ENCODE measurements at places on chromosomes 13 and 19.

DNA sequence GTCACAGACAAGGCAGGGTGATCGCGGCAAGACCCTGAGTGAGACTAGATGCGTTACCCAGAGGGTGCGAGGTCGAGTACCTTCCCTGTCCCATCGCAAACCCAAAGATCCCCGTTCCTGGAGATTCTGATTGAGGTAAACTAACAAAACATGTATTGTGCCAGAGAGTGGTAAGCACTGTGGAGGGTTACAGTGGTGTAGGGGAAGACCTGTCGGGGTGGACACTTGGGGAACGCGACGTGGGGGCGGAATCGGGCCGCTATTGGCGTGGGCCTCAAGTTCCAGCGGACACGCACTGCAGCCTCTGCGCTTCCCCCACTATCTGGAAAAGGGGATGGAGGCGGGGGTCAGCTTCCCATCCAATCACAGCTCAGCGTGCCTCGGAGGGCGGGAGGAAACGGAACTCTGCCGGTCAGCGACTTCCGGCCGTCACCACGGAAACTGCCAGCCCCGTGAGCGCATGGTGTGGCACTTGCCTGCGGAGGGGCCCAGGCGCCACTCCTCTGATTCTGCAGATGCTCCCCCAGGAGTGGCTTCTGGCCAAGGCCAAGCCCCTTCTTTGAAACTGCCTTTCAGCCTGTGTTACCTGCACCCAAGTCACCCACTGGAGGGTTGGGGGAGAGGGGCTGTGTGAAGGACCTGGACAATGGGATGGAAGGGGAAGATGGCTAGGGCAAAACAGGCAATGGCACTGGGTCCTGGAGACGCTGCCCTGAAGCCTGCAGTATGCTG lies 1.0 kb upstream of the UBE2M start:
- DNase-seq = peak; percentile 60

- no peak for DNase-seq
These were observed 38.2 kb downstream of the NFIC start for GRCh38 chr19:3404324-3405260.

DNA sequence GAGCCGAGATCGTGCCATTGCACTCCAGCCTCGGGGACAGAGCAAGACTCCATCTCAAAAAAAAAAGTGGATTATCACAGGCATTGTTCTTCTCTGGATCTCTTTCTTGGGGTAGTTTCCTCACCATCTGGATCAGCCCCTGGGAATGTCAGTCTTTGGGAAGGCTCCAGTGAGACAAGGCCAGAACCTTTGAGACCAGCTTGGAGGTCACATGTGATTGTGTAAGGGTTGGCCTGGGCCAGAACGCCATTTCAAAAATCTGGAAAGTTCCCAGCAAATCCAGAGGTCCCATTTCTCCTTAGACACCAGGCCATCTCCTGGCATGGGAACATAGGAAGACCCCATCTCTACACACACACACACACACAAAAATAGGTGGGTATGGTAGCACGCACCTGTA lies 14.2 kb upstream of the ANGPTL8 start:
- no peak for DNase-seq

DNA sequence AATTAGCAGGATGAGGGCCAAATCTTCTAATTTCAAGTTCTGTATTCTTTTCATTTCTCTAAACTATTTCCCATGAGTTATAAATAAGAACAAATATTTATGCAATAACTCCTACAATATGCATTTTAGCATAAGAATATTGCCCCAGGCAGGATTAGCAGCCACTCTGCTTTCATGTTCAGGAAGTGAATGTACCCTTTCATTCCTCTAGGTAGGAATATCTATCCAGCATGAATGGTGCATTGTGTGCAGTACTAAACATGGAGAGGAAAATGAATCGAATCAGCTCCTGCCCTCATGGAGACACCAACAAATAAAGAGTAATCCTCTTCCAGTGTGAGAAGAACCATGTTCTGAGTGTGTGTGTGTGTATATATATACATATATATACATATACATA lies 41.0 kb downstream of the LHFPL6 start:
- no peak for DNase-seq

DNA sequence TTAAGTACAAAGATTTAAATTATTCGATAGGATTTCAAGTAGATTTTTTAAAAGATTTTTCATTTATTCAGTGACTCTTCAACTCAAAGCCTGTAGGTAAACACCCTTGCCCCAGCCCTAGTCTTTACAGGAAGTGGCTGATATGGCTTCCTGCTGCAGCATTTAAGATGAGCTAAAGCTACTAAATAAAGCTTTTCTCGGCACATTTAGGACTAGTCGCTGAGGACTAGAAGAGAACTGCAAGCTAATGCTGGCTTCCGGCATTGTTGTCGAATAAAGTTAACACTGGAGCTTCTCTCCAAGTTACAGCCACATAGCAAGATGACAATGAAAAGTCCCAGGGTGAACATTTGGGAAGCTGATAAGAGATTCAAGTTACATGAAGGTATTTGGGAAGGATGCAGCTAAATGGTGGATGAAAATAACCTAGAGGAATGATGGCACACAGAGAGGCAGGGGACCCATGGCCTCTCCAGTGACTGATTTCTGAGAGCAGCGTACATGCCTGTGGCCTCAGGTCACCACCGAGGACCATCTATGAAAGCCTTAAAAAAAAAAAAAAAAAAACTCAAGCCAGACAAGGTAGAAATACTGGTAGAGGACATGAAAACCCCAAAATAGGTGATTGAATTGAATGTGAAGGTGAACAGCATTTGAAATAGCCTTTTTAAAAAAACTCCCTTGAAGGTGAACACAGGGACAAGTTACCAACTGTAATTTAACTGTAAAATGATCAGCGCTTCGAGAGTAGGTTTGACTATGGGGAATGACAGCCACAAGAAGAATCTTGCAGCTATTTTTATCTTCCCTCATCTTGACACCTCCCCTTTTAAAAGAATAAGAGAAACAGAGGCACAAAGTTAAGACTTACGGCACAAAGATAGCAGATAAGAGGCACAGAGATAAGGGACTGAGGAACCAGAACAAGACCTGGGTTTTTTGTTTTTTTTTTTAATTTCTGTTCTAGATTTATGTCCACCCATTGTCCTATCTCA lies 155.4 kb downstream of the DCT start:
- DNase-seq = no peak

DNA sequence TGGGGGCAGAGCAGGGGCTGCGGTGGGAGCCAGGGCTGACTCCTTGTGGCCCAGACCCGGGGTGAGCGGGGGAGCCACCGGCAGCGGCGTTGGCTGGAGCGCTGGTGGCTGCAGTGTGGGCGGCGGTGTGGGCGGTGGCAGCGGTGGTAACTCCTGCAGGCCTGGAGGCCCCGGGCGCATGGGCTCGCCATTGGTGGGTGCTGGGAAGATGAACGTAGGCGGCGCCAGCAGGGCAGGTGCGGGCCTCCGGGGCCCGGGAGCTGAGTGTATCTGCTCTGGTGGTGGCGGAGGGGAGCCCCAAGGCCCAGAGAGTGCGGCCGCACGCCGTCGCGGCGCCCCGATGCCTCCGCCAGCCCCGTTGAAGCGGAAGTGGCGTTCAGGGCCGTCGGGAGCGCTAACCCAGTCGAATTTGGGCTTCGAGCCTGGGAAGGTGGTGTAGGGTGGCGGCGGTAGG lies 2.0 kb downstream of the GGN start:
- no peak for DNase-seq

DNA sequence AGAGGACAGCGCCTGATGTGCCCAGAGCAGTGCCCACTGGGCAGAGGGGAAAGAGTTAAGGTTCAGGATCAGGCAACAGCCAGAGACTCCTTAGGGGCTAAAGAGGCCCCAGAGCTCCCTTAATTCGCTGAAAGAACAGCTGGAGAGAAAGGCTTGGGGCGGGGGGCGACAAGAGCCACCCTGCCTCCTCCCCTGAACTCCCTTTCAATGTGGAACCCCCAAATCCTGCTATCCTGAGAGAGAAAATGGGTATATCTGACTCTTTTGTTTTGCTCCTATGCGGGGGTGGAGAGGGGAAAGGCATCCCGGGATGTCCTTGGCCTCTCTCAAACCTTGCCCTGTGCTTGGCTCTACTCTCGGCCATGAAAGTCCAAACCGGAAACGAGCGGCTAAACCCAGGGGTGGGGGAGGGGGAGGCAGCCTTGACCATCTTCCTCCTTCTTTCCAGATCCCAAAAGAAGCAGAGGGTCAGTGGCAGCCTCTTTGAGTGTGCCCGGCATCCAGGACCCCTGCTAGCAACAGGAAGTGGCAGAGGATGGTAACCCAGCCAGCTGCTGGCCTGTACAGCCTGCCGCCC lies 4.7 kb downstream of the PRKACA start:
- DNase-seq = no peak
